ENCODE measurements at places on chromosomes 2 and 18.

- DNase-seq = no peak
These were observed 56.9 kb downstream of the WDR75 start for GRCh38 chr2:189498205-189498604.

GRCh38 chr18:7987284-7987976 lies 420.3 kb downstream of the PTPRM start:
- DNase-seq = no peak

- no peak for DNase-seq
These were observed 910.4 kb upstream of the GYPC start for GRCh38 chr2:125745514-125745913.

DNA sequence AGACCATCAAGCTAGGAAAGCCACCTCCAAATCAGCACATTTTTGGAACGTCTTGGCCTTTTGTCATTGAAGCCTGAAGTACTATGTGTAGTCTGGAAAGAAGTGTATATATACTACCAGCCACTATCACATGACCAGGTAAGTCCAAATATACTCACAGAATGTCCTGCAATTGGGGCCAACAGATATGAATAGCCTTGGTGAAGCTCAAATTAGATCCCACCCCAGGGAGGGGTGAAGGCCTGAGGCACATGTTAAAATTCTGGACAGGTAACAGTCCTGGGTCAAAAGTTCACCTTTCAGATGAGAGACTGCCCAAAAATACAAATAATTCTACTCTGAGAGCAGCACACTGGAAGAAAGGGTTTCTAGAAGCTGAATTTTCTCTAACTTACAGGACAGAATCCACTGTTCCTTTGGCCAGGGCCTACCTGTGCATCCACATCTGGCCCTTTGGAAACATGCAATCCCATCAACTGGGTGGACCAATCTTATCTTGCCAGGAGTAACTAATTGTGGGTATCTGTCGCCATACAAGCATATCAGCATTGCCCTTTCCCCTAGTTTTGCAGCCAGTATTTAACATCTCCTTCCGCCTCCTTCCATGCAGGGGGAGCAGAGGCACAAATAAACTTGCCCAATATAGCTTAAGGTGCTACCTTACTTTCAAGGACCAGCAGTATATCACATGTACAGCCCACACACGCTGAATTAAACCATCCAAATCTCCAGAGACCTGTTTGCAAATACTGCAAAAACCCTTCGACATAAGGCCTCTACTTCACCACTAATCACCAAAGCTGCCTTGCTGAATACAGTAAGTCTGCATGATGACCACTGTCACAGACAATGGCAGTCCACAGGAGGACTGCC lies 67.8 kb downstream of the EIF5B start:
- DNase-seq = no peak

DNA sequence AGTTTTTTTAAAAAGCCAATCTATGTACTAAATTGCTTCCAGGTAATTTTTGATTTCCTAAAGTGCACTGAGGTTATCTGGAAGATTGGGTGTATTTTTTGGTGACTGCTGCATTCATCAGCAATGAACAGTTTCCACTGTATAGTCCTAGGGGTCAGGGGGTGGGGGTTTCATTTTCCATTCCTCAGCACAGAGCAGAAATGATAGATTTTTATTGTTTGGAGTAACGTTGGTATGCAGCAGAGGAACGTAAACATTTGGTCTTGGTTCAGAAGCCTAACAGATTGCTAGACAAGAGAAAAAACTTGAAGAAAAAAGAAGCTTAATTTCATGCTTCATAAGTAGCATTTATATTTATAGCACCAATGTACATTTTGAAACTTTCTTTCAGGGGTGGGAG lies 54.9 kb downstream of the ZCCHC2 start:
- DNase-seq = no peak

DNA sequence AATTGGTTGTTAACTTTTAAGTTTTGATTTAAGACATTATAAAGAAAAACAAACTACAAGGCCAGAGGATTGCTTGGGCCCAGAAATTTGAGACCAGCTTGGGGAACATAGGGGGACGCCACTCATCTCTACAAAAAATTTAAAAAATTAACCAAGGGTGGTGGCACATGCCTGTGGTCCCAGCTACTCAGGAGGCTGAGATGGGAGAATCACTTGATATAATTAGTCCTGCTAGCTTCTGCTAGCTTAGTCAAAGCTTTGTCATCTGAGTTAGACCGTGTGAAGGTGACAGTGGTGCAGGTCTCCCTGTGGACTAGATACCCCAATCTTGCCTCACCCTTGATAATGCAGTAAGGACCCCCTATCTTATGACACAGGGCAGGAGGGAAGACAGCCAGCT lies 6.0 kb upstream of the ZNF396 start:
- no peak for DNase-seq

GRCh38 chr18:60245096-60245495 lies 127.5 kb downstream of the MC4R start:
- no peak for DNase-seq

DNA sequence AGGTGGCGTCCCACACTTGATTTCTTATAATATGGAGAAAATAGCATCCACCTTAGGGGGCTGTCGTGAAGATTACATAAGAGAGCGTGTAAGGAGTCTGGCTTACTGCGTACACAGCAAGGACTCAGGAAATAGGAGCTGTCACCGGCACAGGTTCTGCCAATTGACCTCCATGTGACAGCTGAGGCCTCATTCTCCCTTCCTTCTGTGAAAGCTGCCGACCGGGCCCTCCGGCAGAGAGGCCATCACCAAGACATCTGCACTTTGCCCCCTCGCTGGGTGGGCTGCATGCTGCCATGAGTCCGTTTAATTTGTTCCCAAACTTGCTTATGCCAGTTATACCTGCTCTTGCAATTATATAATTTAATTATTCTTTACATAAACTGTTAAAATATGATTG lies 27.7 kb downstream of the HS1BP3 start:
- DNase-seq = no peak

DNA sequence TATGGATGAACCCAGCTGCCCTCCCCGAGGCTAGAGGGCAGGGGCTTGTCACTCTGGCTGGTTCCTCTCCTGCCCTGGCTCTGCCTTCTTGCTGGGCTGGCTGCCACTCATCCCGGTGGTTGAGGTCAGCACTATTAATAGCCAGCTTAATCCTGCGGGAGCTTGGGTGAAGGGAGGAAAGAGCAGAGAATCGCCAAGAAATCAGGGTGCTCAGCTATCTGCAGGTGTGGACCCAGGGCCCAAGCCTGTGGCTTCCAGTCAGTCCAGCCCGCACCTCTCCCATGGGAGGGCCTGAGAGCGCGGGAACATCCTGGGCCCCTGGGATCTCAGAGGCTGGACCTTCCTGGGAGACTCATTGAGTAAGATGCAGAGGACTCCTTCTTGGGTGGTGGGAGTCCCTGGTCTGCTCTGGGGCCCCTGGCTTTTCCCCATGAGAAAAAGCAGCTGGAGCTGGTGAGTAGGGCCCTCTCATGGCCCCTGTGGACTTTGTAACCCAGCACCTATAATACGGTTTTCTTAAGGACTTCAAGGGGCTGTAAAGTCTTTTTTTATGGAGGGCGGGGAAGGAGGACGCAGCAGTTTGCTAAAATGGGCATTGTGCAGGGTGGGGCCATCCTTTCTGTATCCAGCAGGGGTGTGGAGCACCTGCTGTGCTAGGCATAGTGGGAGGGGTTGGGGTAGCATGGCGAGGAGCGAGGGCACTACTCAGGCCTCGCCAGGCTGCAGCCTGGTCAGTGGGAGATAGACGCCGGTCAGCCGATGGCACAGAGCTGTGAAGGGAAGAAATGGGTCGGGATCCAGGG lies 27.4 kb upstream of the CNNM3 start:
- no peak for DNase-seq

DNA sequence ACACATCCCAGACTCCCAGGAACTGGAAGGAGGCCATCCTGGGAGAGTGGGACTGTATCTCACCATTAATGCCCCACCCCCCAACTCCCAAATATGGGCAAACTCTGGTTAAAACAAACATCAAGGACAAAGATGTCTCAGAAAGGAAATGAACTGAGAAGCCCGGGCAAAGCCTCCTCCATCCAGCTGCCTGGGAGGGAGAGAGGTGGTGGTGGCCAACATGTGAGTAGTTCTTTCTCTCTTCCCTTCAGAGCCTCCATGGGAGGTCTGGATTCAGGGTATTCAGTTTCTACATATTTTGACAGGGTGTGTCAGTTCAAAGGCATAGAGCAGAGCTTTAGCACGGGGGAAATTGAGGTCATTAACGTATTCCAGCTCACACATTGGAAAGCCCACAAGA lies 57.5 kb downstream of the CXCR4 start:
- DNase-seq = no peak

DNA sequence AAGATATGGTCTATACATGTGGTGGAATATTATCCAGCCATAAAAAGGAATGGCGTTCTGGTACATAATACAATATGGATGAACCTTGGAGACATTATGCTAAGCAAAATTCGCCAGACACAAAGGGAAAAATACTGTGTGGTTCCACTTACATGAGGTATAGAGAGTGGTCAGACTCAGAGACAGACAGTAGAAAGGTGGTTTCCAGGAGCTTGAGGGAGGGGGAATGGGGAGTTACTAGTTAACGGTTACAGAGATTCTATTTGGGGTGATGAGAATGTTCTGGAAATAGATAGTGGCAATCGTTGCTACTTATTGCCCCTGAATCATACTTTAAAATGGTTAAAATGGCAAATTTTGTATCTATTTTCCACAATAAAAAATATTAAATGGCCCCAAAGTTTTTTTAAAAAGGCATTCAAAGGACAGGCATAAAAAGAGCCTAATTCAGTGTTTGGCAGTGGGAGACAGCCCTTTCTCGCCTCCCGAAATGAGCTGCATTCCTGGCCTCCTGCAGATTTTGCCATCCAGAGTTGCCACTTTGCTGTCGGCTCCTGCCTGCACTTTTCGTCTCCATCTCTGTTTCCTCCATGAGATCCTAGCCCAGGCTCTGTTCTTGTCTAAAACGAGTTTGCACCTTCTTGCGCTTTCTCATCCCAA lies 13.5 kb downstream of the TNFRSF11A start:
- no peak for DNase-seq

DNA sequence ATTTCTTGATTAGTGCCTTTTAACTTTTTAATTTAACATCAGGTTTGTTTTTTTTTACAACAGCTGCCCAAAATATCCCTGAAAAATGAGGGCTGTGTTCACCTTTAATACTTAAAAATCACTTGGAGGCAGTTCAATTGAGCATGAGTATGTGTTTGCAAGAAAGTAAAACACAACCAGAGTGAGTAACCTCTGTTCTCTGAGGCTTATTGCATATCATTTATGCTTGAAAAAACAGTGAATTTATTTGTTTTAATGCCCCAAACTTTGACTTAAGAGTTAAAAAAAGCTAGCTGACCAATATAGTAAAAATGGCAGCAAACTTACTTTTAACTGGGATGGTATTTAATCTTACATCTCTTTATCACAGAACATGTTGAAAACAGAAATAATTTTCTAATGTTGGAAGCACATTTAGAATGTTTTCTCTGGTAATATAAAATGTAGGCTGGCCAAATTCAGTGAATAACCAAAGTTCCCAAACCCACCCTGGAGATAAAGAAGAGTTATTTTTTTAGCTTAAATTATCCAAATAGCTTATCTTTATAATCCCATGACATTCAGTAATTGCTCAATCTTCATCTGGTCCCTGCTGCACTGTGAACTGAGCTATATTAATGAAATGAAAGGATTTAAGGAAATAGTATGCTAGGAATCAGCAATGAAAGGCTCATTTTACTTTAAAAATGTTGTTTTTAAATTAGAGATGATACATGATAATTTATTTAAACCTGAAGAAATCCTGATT lies 24.8 kb upstream of the EFEMP1 start:
- DNase-seq = no peak

DNA sequence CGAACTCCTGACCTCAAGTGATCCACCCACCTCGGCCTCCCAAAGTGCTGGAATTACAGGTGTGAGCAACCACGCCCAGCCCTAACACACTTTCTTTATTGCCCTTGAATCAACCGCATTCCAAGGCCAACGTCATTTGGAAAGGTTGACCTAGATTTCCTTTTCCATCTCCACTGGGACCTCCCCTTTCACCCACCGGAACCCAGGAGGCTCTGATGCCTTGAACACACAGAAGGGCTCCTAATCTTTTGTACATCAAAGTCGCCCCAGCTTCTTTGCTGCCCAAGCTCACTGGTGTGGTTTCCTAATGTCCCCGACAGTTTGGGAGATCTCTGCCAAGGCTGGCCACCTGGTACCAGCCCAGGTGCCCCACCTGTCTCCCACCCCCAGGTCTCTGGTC lies 46.2 kb upstream of the CAB39 start:
- no peak for DNase-seq

DNA sequence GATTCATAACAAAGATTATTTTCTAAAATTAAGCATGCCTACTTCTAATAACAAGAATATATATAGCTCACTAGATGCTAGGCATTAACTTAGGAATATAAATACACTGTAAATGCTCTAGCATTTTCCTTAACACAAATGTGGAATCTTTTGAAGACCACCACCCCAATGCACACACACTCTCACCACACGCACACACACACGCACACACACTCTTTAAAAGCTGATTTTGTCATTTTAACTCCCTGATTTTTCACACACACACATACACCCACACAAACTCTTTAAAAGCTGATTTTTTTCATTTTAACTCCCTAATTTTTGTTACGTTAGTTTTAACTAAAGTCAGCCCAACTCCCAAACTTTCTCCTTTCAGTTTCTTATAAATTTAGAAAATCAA lies 3.0 kb downstream of the COL5A2 start:
- DNase-seq = no peak

GRCh38 chr2:201926067-201926466 lies 107.6 kb upstream of the FZD7 start:
- DNase-seq = no peak

DNA sequence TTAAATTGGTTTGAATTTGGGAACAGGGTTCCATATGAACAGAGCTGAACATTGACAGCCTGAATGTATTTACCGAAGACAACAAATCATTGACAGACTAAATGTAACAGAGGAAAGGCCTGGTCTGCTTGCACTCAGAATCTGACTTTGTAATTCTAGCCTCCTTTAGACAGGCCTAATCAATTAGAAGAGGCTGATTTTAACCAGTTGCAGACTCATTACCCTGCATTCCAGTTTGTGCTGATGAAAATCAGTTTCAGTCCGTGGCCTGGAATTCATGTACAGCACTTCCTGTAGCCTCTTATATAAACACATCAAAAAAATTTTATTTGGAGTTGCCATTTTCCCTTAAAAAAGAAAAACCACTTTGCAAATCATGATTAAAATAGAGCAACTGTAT lies 93.1 kb upstream of the ZFP36L2 start:
- DNase-seq = no peak

- DNase-seq = no peak
These were observed 110.4 kb downstream of the NCKAP5 start for GRCh38 chr2:133457861-133458260.

GRCh38 chr2:68799140-68800026 lies 64.8 kb downstream of the ARHGAP25 start:
- no peak for DNase-seq
